Mesenchymal stem cell (in vitro differentiated cells and primary cell): ENCODE measurements at places on chromosomes 2 and 18.
A peak's percentile ranks its signal among the peaks of the same experiment; 100 is the strongest.

GRCh38 chr2:122532481-122532880 is 777.0 kb downstream of the TSN start:
- H3K4me3 ChIP-seq = no peak overlapping the region
- no peak overlapping the region for H3K27ac ChIP-seq
- H3K36me3 ChIP-seq = no peaks in the 10 kb centered on the region
- H3K4me1 ChIP-seq = no peaks in the 10 kb centered on the region

DNA sequence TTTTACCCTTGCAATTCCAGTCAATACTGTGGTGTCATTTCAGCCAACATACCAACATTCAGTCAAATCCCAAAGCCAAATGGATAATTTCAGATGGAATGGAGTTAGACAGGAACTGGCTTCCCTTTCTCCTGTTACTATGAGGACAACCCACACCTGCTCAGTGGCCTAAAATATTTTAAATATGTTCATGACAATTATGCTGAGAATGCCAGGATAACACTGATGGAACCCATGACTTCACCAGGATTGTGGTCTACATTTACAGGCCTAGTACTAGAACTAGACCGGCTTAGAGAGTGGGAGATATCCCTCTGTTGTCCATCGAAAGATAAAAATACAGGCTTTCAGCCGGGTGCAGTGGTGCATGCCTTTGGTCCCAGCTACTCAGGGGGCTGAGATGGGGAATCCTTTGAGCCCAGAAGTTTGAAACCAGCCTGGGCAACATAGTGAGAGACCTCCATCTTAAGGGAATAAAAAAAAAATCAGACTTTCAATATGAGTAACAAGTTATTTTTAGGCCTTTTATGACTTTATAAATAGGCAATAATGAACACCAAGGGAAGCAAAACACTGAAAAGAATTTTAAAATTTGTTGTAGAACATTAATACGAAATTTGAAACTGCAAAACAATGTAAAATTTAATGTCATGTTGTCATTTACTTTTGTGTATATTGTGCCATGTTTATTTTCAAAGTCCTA is 14.2 kb downstream of the GPATCH11 start:
- no peaks in the 10 kb centered on the region for H3K4me1 ChIP-seq
- DNase-seq = no peak
- H3K27me3 ChIP-seq = no peaks in the 10 kb centered on the region

DNA sequence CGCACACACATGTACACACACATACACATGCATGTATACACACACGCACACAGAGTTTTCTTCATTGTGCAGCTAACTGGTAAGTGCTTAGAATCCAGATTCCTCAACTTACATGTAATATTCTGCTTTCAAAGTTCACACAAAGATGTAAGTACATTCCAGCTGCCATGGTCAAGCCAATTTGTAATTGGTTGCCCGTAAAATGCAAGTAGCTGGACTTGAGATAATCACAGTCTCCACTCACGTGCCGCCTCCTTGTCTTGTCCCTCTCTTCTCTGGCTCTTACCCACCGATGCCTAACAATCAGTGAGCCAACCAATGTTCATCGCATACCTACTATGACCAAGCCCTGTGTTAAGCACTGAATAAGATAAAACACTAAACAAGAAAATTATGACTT is 77.8 kb downstream of the SOCS6 start:
- no peaks in the 10 kb centered on the region for H3K36me3 ChIP-seq
- no peaks in the 10 kb centered on the region for H3K27me3 ChIP-seq
- no peak overlapping the region for H3K4me3 ChIP-seq
- DNase-seq = no peak

- no peaks in the 10 kb centered on the region for H3K4me1 ChIP-seq
- H3K27me3 ChIP-seq = no peaks in the 10 kb centered on the region
- H3K27ac ChIP-seq = no peak overlapping the region
- peak; percentile 0 for DNase-seq
- no peak overlapping the region for H3K4me3 ChIP-seq
These were observed 181.3 kb upstream of the LINC00305 start for GRCh38 chr18:64330161-64330560.

- H3K4me1 ChIP-seq = no peaks in the 10 kb centered on the region
- H3K27ac ChIP-seq = no peak overlapping the region
- H3K4me3 ChIP-seq = no peak overlapping the region
- DNase-seq = peak; percentile 26
- no peaks in the 10 kb centered on the region for H3K36me3 ChIP-seq
These were observed 713.7 kb downstream of the TSN start for GRCh38 chr2:122469147-122469546.

GRCh38 chr2:14185906-14186305 is 446.6 kb upstream of the LRATD1 start:
- no peak overlapping the region for H3K4me3 ChIP-seq
- DNase-seq = no peak
- H3K27me3 ChIP-seq = no peaks in the 10 kb centered on the region
- H3K4me1 ChIP-seq = no peaks in the 10 kb centered on the region
- no peaks in the 10 kb centered on the region for H3K36me3 ChIP-seq
